ENCODE measurements at places on chromosomes 12 and 14.

DNA sequence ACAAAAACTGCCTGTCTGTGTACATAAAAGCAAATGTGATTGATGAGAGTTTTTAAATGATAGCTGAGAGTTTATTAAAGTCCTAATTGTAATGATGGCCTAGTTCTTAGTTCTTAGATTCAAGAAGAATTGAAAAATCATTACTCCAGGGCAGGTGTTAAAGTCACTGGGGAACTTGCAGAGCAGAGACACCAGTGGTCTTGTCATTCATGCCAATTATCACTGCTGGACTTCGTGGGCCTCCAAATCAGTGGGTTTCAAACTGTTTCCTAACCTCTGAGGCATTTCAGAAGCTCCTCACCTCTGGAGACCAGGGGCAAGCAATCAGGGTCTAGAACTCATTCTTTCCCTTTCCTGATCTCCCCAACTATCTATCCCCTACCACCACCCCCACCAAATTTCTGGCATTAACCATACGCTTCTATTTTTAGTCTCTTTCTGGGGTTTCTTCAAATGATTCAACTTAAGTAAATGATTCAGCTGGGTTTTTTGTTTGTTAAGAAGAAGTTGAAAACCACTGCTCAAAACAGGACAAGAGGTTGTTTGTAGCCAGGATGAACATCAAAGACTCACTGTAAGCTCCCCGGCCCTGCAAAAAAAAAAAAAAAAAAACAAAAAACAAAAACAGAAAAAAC lies 80.1 kb downstream of the CEP83 start:
- no peak for DNase-seq

DNA sequence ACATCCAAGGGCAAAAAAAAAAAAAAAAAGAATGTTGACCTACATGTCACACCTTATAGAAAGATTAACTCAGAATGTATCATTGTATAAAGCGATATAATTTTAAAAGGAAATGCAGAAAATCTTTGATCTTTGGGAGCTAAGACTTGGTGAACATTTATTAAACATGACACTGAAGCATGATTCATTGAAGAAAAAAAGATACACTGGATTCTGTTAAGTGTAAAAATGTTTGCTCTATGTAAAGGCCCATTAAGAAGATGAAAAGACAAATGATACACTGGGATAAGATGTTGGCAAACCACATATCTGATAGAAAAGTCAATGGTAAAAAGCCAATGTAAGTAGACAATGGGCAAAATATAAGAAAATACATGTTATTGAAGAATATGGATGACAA lies 1131.0 kb downstream of the AACS start:
- no peak for DNase-seq

DNA sequence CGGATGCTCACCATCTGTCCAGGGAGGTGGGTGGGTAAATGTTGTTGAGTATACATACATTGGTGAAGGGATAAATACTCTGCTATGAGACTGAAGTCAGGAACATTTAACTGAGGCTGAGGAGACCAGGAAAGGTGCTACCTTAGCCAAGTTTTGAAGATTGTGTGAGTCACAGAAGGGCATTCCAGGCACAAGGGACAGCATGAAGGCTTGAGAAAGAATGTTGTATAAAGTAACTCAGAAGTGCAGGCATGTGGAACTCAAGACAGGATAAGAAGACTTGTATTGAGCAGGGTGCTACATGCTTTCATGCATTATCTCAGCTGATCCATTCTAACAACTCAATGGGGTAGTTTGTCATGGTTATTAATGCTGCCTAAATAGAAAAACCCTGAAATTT lies 112.7 kb downstream of the IPO8 start:
- no peak for DNase-seq

DNA sequence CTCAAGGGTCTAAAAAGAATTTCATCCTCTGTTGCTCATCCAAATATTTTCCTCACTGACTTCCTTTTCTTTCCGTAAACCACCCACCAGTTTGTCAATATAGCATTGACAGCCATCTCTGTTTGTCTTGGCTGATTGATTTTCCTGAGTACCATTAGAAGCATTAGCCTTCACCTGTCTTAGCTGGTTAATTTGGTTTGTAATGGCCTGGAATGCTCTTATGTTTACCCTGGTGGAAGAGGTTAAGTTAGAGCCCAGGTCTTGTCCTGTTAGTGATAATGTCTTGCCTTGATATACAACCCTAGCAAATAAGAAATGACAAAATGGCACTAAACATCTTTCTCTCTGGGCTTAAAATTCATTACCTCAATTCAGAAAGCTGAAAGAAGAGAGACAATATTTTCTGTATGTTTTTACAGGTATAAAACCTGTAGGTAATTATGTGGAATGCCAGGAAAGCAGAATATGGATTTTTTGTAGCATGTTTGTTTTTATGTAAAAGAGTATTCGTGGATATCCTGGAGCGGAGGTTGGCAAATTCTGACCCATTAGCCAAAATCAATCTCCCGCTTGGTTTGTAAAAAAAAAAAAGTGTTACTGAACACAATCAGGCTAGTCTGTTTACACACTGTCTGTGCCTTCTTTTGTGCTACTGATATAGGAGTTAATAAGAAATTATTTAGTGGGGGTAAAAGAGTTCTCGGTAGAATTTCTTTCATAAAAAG lies 224.4 kb upstream of the DAAM1 start:
- no peak for DNase-seq

DNA sequence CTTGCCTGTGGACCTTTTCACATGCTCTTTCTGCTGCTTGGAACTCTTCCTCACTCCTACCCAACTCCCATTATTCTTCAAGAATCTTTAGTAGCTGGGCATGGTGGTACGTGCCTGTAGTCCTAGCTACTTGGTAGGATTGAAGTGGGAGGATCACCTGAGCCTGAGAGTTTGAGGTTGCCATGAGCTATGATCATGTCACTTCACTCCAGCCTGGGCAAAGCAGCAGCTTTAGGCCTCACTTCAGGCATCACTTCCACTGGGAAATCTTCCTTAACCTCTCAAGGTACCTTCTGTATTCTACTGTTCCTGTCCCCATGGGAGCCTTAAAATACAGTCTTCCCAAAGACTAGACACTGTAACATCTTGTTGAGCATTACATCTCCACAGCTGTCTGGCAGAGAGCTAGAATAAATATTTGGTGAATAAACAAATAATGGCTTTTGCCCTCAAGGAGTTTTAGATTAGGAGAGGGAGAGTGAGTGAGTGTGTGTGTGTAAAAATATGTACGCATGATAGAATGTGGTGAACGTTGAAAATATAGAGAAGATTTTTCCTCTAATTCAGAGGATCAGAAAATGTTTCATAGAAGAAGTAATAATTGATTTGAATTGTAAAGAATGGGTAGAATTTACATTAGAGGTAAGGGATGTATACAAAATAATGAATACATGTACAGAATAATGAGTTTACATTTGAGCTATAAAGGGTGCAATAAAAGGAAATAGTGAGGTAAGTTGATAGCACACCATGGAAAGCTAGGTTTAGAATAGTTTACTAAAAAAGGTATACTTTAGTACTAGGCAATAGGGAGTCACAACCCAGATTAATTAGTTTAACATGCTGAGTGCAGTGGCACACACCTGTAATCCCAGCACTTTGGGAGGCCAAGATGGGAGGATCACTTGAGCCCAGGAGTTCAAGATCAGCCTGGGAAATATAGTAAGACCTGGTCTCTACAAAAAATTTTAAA lies 29.2 kb upstream of the BMAL2 start:
- DNase-seq: no peak

GRCh38 chr12:93938317-93938716 lies 210.1 kb upstream of the PLXNC1 start:
- DNase-seq: no peak

- no peak for DNase-seq
These were observed 35.2 kb upstream of the CPSF6 start for GRCh38 chr12:69204191-69204590.

DNA sequence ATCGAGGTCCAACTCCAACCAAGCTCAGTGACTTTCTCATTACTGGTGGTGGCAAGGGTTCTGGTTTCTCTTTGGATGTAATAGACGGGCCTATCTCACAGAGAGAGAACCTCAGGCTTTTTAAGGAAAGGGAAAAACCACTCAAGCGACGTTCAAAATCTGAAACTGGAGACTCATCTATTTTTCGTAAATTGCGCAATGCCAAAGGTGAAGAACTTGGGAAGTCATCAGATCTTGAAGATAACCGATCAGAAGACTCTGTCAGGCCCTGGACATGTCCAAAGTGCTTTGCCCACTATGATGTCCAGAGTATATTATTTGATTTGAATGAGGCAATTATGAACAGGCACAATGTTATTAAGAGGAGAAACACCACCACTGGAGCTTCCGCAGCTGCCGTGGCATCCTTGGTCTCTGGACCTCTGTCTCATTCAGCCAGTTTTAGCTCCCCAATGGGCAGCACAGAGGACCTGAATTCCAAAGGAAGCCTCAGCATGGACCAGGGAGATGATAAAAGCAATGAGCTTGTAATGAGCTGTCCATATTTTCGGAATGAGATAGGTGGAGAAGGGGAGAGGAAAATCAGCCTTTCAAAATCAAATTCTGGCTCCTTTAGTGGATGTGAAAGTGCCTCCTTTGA lies 343.5 kb upstream of the RGS6 start:
- no peak for DNase-seq

DNA sequence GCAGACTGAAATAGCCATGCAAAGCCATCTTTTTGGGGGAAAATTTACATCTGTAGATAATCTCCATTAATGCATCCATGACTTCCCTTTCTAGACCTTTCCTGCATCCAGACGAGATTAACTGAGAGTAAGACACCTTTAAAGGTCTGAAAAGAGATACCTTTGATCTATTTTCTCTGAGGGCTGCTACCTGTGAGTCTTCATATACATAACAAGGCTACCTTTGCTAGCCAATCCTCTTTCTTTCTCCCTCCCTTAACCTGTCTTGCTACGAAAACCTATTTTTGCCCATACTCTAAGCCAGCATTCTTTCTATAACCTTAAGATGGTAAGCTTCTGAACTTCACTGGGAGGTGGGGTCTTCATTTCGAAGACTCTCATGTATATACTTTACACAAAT lies 908.5 kb upstream of the FBXO33 start:
- DNase-seq: no peak

- no peak for DNase-seq
These were observed 56.9 kb downstream of the LIN52 start for GRCh38 chr14:74141703-74142102.

- DNase-seq: no peak
These were observed 86.8 kb downstream of the RFLNA start for GRCh38 chr12:124381456-124382296.

GRCh38 chr14:92568621-92569479 lies 55.3 kb downstream of the RIN3 start:
- DNase-seq: peak; percentile 48

Measured in CD4-positive, alpha-beta T cell treated with Interleukin-2 at 100 ng/mL for 4 hours (primary cell).